ENCODE measurements at places on chromosomes 1 and 21. TPM values are rescaled to one million over a fixed set of nuclear protein-coding genes. Genes with fewer than 3 reads are reported as not detected.

The EDEM3 gene
- 13.3 TPM for polyA plus RNA-seq

The HPDL gene
- polyA plus RNA-seq = 2.3 TPM

The SPATA1 gene
- 0.71 TPM for polyA plus RNA-seq

The CRYBG2 gene
- polyA plus RNA-seq = 1.5 TPM

The BSND gene
- 0.02 TPM for polyA plus RNA-seq

The LRRC38 gene
- polyA plus RNA-seq = 0.07 TPM

The BEND5 gene
- polyA plus RNA-seq = 1.3 TPM

The SPATA45 gene
- not detected for polyA plus RNA-seq

The AMPD1 gene
- not detected for polyA plus RNA-seq

The TRAPPC10 gene
- 7.7 TPM for polyA plus RNA-seq

The TMEM39B gene
- polyA plus RNA-seq = 12.3 TPM

The KCNJ10 gene
- polyA plus RNA-seq = 0.02 TPM

The PAX7 gene
- not detected for polyA plus RNA-seq

The SPRR3 gene
- 0.50 TPM for polyA plus RNA-seq

The ZYG11A gene
- polyA plus RNA-seq = not detected

The KCNH1 gene
- not detected for polyA plus RNA-seq

The DIO1 gene
- polyA plus RNA-seq = 0.41 TPM

The FYB2 gene
- 8.6 TPM for polyA plus RNA-seq

The TOE1 gene
- polyA plus RNA-seq = 5.3 TPM

The INAVA gene
- 7.4 TPM for polyA plus RNA-seq

The CTH gene
- polyA plus RNA-seq = 4.3 TPM

The NPR1 gene
- polyA plus RNA-seq = 35.9 TPM

The AKR7A2 gene
- polyA plus RNA-seq = 15.3 TPM

The SKI gene
- 17.1 TPM for polyA plus RNA-seq

The LORICRIN gene
- polyA plus RNA-seq = not detected

The PCBP3 gene
- polyA plus RNA-seq = 3.0 TPM

The CELA2B gene
- polyA plus RNA-seq = not detected

The FCRL4 gene
- polyA plus RNA-seq = not detected

The ZSWIM5 gene
- 1.1 TPM for polyA plus RNA-seq

The HES4 gene
- 16.6 TPM for polyA plus RNA-seq

The CACNA1S gene
- polyA plus RNA-seq = 0.02 TPM

The POGZ gene
- polyA plus RNA-seq = 12.6 TPM

The AMY2B gene
- polyA plus RNA-seq = 41.3 TPM

The VAV3 gene
- 1.7 TPM for polyA plus RNA-seq

The RAB13 gene
- 171 TPM for polyA plus RNA-seq

The GREM2 gene
- 0.60 TPM for polyA plus RNA-seq

The OR10Z1 gene
- not detected for polyA plus RNA-seq

The UTS2 gene
- not detected for polyA plus RNA-seq

The ASAP3 gene
- 16.9 TPM for polyA plus RNA-seq

The CDA gene
- 47.5 TPM for polyA plus RNA-seq

The TGFBR3 gene
- polyA plus RNA-seq = 13.1 TPM

The ERICH3 gene
- polyA plus RNA-seq = 5.1 TPM

The IL19 gene
- 0.68 TPM for polyA plus RNA-seq

The WDR64 gene
- not detected for polyA plus RNA-seq

The FCRLA gene
- polyA plus RNA-seq = 1.2 TPM

The FAM131C gene
- polyA plus RNA-seq = not detected

The BRDT gene
- polyA plus RNA-seq = not detected

The HCRTR1 gene
- polyA plus RNA-seq = not detected

The KRTAP6-3 gene
- not detected for polyA plus RNA-seq

The HSD11B1 gene
- 11.3 TPM for polyA plus RNA-seq

The PBX1 gene
- polyA plus RNA-seq = 7.8 TPM

The CHI3L2 gene
- polyA plus RNA-seq = 206 TPM

The GUCA2A gene
- polyA plus RNA-seq = 0.28 TPM

The KRTAP12-4 gene
- polyA plus RNA-seq = not detected

The HS2ST1 gene
- 4.1 TPM for polyA plus RNA-seq

The LCK gene
- polyA plus RNA-seq = 5.0 TPM

All from lung (tissue), 17 donors.